ENCODE measurements at places on chromosomes 5 and 9. TPM values are rescaled to one million over a fixed set of nuclear protein-coding genes. Genes with fewer than 3 reads are reported as not detected.

Gene TMOD1
- 0.29 TPM for total RNA-seq

GRCh38 chr5:67400752-67401151 is 204.2 kb upstream of the CD180 start:
- H3K27ac ChIP-seq = no peak overlapping the region
- no peak overlapping the region for H3K4me3 ChIP-seq
- H3K27me3 ChIP-seq = peaks cover 2% of the 10 kb centered on the region
- no peaks in the 10 kb centered on the region for H3K36me3 ChIP-seq
- no peaks in the 10 kb centered on the region for H3K4me1 ChIP-seq

DNA sequence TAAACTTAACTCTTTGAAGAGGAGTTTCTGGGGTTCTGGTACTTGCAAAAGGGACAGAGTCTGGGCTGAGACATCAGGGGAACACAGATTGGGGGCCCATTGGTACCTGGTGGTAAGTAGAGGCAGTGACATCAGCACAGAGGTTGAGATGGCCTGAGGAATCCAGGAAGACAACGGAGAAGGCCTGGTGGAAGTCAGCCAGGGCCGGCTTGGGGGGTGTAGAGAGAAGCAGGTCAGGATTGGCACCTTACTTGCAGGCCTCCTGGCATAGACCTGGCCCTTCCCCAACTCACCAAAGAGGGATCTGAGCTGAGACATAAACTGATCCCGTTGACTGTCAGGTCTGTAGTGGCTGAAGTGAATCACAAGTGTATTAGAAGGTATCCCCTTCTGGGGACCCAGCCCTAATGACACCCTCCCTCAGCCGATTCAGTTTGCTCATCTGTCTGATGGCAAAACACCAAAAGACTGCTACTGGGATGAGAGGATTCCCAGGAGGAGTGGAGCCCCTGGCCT is 5.5 kb downstream of the NOL6 start:
- no peak overlapping the region for H3K27ac ChIP-seq
- peaks cover 51% of the 10 kb centered on the region for H3K36me3 ChIP-seq
- H3K27me3 ChIP-seq = no peaks in the 10 kb centered on the region
- no peak for DNase-seq
- peaks cover 20% of the 10 kb centered on the region for H3K4me1 ChIP-seq

DNA sequence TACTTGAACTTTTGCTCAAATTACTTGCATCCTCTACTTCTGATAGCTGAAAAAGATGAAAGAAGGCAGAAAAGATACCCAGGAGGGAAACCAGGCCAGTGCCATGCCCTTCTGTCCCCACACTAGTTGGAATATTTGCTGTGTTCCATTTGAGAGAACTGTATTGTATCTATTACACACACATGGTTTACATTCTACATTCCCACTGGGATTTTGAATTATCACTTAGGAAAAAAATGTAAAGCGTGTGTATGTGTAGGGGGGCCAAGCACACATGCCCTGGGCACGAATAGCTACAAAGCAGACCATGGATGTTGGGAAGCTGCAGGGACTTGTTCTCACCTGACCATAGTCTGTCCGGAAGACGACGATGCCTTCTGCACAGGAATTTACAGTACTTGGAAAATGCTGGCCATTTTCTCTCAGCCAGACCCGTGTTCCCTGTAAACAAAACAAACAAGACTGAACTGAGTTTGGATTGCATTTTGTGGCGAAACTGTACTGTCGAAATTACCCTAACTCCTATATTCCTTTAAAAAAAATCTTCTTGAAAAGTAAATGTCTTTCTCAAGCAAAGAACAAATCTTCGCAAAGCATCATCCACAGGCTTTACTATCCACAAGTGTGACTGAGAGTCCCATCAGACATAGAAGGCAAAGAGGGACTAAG is 58.7 kb downstream of the MYO10 start:
- DNase-seq = no peak
- H3K27me3 ChIP-seq = peaks cover 2% of the 10 kb centered on the region
- no peak overlapping the region for H3K4me3 ChIP-seq
- no peaks in the 10 kb centered on the region for H3K36me3 ChIP-seq
- no peak overlapping the region for H3K27ac ChIP-seq
- no peaks in the 10 kb centered on the region for H3K4me1 ChIP-seq

Gene LAMC3
- total RNA-seq = not detected

DNA sequence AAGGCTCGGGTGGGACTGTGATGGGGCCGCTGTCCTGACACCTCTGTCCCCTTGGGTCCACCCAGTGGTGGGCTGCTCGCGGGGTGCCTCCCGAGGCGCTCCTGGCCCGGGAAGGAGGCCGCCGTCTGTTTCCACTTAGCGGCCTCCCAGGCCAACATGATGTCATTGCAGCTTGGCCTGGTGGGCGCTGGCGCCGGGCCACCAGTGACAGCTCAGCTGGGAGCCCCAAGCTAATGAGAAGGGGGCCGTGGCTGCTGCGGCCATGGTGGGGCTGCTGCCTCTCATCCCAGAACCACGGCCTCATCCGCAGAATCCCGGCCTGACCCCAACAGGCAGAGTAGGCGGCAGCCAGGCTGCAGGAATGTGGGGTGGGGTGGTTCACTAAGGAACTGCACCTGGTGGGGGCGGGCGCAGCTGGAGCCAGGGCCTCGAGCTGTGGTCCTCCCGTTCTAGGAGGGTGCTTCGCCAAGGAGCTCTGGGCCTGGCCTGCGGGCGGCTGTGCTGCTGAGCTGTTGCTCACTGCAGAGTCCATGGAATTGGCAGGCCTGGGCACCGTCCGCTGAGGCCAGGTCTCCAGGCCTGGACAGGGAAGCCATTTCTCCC is 123.5 kb upstream of the COL5A1 start:
- H3K4me3 ChIP-seq = no peak overlapping the region
- no peak for DNase-seq
- H3K36me3 ChIP-seq = no peaks in the 10 kb centered on the region
- H3K27me3 ChIP-seq = no peaks in the 10 kb centered on the region
- no peaks in the 10 kb centered on the region for H3K4me1 ChIP-seq

DNA sequence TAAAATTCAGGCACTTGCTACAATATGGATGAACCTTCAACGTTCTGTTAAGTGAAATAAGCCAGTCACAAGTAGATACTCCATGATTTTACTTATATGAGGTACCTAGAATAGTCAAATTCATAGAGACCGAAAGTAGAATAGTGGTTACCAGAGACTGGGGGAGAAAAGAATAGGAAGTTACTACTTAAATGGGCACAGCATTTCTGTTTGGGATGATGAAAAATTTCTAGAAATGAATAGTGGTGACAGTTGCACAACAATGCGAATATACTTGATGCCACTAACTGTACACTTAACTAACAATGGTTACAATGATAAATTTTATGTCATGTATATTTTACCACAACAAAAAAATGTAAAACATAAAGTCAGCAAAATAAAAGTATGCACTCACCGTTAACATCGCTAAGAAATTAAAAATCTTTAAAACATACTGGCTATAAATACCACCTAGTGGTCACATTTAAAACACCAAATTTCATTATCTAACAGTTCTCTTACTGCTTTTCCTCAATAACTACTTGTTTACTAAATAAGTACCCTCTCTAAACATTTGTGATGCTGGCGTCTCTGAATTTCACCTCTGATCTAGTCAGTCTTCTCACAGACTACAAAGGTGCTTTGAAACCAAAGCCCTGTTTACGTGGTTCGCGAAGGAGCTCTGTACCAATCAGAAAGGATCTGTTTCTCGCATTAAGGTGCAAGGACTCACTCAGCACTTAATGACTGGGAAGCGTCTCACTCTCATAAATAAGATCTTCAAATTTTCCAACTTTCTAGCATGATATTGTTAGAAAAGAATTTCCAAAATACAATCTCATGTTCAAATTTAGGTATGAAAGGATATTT is 22.7 kb downstream of the KIF3A start:
- no peaks in the 10 kb centered on the region for H3K27me3 ChIP-seq
- H3K36me3 ChIP-seq = peaks cover 25% of the 10 kb centered on the region
- H3K4me3 ChIP-seq = peak overlapping the region; percentile 3
- peak overlapping the region; percentile 29 for H3K27ac ChIP-seq
- DNase-seq = no peak
- H3K4me1 ChIP-seq = peaks cover 17% of the 10 kb centered on the region

Measured in activated CD8-positive, alpha-beta T cell treated with anti-CD3 and anti-CD28 coated beads, Interleukin-2, amount 10 ng/mL, durations not matched to agents 7 days and 5 days (primary cell).